T-helper 2 cell treated with Interferon-gamma antibody and Interleukin-4, amounts not matched to agents 5 μg/mL and 100 μg/mL, for 36 hours (primary cell): ENCODE measurements at places on chromosomes 3 and 15.

GRCh38 chr15:95422255-95422654, 908.2 kb upstream of the NR2F2 start:
- no peak for DNase-seq
- no peak overlapping the region for H3K27ac ChIP-seq
- H3K36me3 ChIP-seq, result no peaks in the 10 kb centered on the region

DNA sequence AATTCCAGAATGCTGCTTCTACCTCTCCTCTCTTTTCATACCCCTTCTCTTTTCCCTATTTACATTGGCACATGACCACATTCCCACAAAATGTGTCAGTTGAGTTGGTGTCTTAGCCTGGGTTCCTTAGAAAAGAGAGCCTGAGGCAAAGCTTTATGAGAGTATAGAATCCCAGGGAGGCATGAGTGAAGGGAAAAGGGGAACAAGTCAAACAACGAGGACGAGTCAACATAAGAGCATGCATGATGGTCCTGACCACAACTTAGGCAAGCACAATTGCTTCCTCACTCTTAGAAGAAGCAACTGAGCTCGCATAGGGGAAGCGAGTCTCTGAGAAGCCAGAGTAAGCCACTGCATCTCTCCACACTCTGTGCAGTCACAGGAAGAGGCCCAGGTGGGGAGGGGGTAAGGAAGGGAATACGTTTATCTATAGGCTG, 15.4 kb upstream of the ZNF774 start:
- H3K4me3 ChIP-seq, result no peak overlapping the region
- H3K27me3 ChIP-seq, result no peaks in the 10 kb centered on the region
- H3K27ac ChIP-seq, result peak overlapping the region; percentile 13
- no peaks in the 10 kb centered on the region for H3K36me3 ChIP-seq
- H3K4me1 ChIP-seq, result peaks cover 17% of the 10 kb centered on the region
- DNase-seq, result no peak

GRCh38 chr3:42749753-42750231, 23.3 kb downstream of the CCDC13 start:
- H3K27ac ChIP-seq, result no peak overlapping the region
- no peak overlapping the region for H3K4me3 ChIP-seq
- H3K36me3 ChIP-seq, result no peaks in the 10 kb centered on the region
- H3K4me1 ChIP-seq, result peaks cover 21% of the 10 kb centered on the region
- DNase-seq, result no peak

DNA sequence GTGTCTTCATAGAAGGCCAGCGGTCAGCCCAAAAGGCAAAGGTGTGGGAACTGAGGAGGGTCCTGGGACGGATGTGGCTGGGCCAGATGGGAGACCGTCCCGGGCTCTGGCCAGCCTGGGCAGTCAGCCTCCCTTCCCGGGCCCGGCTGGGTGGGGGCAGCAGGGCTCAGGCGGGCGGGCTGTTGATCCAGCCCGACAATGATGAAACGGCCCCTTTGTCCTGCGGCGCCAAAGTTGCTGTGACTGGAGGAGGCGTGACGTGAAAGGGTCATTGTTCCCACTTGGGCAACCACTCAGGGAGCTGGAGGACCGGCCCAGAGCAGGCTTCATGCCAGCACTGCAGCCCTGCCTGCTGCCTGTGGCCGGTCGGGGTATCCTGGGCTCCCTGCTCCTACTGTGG, 16.5 kb downstream of the DUSP7 start:
- no peak overlapping the region for H3K27ac ChIP-seq
- no peak for DNase-seq
- H3K4me3 ChIP-seq, result no peak overlapping the region
- no peaks in the 10 kb centered on the region for H3K4me1 ChIP-seq

DNA sequence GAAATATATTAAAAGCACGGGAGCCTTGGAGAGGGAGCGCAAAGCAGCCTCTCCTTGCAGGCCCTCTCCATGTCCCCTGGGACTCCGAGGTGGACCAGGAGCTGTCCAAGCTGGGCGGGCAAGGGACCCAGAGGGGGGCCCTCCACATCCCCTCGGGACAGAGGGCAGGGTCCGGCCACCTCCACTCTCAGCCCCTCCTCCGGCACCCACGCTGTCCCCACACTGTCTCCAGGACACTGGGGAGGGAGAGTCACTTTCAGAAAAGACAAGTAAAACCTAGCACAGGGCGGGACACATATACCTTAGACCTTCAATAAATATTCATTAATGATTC, 77.5 kb upstream of the RNF7 start:
- peaks cover 3% of the 10 kb centered on the region for H3K4me1 ChIP-seq
- H3K27ac ChIP-seq, result no peak overlapping the region
- DNase-seq, result no peak
- no peaks in the 10 kb centered on the region for H3K36me3 ChIP-seq
- H3K27me3 ChIP-seq, result peaks cover 79% of the 10 kb centered on the region

DNA sequence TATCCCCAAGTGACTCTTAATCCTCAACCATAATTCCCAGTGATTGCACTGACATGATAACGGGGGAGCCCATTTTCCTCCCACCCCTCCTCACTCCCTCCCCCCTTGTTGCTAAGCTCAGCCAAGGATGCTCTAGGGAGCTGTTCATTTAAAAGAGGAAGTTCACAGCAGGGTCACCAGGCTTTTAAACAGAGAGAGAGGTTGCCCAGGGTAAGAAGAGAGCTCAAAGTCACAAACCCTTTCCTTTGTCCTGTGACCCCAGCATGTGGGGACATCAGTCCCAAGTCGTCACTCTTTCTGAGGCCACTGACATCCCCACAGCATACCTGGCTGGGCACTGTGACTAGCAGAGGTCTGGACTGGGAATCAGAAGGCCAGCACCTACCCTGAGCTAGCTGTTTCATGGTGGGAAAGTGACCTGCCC, 144.1 kb downstream of the RORA start:
- no peak overlapping the region for H3K27ac ChIP-seq
- DNase-seq, result no peak
- H3K4me3 ChIP-seq, result no peak overlapping the region
- no peaks in the 10 kb centered on the region for H3K36me3 ChIP-seq
- no peaks in the 10 kb centered on the region for H3K27me3 ChIP-seq
- no peaks in the 10 kb centered on the region for H3K4me1 ChIP-seq

DNA sequence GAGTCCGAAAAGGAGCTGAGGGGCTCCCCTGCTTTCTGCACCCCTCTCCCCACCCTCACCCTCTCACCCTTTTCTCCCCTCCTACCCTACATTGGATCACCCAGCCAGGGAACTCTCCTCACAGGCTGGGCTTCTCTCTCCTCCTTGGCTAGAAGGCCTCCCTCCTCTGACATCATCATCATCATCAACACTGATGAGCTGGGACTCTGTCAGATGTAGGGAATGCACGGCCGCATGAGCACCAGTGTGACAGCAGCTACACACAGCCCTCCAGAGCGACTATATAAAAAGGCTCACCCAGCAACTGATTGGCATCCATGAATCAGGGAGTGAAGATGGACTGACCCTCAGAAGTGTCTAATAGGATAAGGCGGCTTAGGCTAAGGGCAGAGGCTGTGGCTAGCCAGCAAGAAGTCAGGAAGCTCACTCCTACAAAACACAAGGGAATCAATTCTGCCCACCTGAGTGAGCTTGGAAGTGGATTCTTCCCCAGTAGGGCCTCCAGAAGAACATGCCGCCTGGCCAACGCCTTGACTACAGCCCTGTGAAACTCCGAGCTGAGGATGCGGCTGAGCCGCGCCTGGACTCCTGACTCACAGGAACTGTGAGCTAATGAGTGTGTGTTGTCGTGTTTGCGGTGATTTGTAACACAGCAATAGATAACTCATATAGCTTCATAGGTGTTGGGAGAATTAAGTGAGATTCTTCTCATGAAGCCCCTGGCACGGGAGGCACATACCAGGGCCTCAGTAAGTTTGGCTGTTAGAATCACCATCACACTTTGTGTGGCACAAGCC, 147.6 kb downstream of the FAM43A start:
- no peaks in the 10 kb centered on the region for H3K36me3 ChIP-seq
- H3K27me3 ChIP-seq, result peaks cover 2% of the 10 kb centered on the region
- DNase-seq, result no peak
- H3K27ac ChIP-seq, result no peak overlapping the region

GRCh38 chr3:1092771-1093170, at the start of gene CNTN6:
TSS of gene CNTN6 (plus strand) at chr3:1093024. CDS start at chr3:1148009, 54,985 bp downstream.
- H3K4me3 ChIP-seq, result no peak within 1 kb of the TSS
- no peak for DNase-seq
- no peaks in the 10 kb centered on the region for H3K4me1 ChIP-seq
- H3K27me3 ChIP-seq, result no peaks in the 10 kb centered on the region

- no peak for DNase-seq
- H3K36me3 ChIP-seq, result no peaks in the 10 kb centered on the region
- no peak overlapping the region for H3K27ac ChIP-seq
- no peaks in the 10 kb centered on the region for H3K4me1 ChIP-seq
- H3K4me3 ChIP-seq, result no peak overlapping the region
Observed at GRCh38 chr3:157310329-157311052, 126.2 kb upstream of the PTX3 start.
